ENCODE measurements at places on chromosomes 3 and 15.
A peak's percentile ranks its signal among the peaks of the same experiment; 100 is the strongest.

- DNase-seq, result no peak
Measured at GRCh38 chr3:109339197-109339596, 1.9 kb upstream of the DPPA4 start.

DNA sequence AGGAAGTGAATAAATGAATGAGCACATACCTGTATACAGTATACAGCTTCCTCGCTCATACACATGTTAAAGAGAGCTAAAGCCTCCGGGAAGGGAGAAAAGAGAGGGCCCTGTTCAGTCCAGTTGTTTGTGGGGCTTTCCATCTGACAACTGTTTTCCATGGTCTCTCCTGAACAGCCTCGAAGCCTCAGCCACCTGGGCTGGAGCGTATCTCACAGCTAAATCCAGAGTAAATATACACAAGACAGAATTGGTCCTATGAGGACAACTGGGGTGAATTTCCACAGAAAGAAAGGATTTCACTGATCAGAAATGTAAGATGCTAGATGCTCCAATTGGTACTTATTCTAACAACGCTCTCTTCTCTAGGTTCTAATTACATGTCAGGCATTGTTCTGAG, 103.5 kb downstream of the LIPC start:
- no peak for DNase-seq

GRCh38 chr15:88646951-88647350, 8.1 kb downstream of the ISG20 start:
- DNase-seq, result peak; percentile 1

GRCh38 chr15:56035166-56035565, 41.8 kb upstream of the NEDD4 start:
- no peak for DNase-seq

- no peak for DNase-seq
Measured at GRCh38 chr3:153060346-153060745, 101.7 kb upstream of the RAP2B start.

DNA sequence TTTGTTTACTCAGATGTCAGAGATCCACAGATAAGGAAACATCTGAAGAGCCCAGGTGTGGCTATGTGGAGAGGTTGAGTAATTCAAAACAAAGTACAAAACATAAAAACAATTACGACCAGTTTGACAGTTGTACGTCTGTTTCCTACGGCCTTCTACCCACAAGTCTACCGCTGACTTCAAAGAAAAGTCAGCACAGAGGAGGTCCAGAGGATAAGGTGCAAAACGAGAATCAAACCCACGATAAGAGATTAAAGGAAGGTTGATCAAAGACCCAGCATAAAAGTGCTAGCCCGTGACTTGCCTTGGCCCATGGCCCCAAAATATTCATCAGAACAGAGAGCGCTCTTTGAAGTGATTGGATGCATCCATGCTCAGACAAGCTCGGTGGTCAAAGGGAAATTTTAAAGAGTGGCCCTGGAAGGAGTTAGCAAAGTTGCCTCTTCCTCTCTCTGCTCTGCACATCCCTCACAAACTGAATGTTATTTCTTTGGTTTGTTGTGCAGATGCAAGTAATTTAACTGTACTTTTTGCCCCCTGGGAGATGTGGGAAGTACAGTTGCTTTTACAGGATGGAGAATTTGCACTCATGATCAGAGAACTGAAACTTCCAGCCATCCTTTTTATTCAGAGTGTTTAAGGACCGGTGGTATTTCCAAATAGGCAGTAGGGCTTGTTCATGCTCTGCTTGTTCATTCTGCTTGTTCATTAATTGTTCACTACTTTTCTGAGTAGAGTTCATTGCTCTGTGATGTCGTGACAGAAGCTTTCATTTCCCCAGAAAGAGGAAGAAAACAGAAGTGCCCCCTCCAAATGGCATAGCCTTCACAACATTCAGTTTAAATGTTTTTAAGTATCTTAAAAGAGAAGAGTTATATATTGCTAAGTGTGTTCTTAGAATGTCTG, 31.1 kb downstream of the MME start:
- DNase-seq, result no peak

- DNase-seq, result no peak
Measured at GRCh38 chr15:69849232-69849610, 248.5 kb downstream of the TLE3 start.

DNA sequence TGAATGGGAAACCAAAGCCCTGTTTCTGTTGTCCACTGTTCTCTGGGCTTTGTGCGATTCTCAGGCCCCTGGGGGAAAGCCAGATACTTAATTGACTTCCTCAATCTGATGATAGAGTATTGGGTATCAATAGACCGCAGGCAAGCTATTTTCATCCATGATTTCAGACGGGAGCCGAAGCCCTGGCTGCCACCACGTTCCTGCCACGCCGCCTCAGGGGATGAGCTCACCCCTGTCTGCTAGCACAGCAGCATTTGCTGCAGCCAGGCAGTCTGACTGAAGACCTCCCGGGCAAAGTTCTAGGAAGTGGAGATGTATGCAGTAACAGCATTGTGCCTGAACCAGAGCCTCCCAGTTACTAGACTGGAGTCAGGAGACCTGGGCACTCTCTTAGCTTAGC, 69.8 kb downstream of the ISG20 start:
- DNase-seq, result no peak

GRCh38 chr3:81962396-81962795, 201.0 kb upstream of the GBE1 start:
- no peak for DNase-seq

GRCh38 chr3:143731320-143731719, 116.9 kb downstream of the SLC9A9 start:
- no peak for DNase-seq

DNA sequence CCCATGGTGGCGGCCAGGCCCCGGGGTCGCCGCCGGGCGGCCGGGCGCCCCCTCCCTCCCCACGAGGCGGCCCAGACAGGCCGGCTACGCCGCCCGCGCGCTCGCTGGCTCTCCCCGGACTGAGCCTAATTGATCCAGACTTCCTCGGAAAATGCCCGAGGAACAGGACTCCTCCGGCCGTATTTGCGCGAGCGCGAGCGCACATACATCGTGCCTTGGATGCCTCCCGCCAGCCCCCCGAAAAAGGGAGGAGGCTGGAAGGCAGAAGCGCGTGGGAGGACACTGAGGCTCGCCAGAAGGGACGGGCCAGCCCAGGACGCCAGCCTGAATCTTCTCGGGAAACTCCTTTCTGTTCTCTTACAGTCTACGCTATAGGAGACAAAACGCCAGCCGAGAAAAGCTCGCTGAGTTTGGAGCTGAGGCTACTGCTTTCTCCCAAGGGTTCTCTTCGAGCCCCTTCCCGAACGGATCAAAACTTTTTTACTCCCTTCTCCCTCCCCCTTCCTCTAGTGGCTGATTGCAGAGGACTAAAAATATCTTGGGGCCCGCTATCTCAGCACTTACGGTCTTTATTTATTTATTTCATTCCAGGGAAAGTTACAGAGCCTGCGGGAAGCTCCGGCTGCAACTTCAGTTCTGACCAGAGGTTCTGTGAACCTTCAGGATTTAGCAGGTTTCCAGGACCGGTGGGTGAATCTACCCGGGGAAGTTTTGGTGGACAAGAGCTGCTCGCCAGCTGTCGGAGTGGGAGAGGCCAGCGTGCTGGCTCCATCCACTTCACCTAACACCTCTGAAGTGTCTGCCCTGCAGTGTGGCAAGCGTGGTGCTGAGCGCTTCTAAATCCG, at the start of gene PDZRN3:
TSS of gene PDZRN3 (minus strand) at position 121 of the 845 bp plus-strand sequence.
- no peak for DNase-seq

DNA sequence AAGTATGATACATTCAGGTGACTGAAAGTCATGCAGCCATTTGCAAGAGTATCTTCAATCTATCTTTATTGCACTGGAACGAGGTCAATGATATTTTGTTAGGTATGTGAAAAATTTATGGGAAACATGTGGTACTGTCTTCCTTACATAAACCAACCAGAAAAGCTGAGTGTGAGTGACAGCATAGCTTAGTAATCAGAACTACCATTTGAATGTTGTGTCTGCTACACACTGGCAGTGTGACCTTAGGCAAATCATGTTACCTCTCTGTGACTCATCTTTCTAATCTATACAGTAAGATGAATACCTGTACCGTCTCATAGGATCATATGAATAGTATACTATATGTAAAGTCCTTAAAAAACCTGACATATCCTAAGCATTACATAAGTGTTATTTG, 337.9 kb upstream of the IL12A start:
- DNase-seq, result no peak

DNA sequence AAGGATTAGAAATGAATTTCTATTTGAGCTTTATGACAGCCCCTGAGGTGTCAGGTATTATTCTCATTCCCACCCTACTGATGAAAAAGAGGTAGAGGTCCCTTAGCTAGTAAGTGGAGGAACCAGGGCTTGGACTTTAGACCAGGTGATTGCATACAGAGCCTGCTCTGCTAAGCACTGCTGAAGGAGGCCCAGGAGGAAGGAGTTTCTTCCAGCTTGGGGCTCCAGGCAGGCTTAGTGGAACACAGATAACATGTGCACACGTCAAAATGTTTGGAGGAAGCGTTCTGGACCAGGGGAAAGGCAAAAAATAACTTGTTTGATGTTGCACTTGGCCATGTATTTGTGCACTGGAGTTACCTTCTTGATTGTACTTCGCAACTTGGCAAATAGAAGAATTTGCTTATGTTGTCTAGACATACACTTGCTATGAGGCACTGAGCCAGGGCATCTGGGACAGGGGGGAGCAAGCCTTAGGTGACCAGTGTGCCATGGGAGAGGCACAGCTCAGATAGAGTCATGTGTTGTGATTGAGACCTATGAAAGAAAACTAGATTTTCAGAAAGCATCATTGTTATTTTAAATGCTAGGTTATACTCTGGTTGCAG, 22.4 kb downstream of the IFT122 start:
- DNase-seq, result no peak

DNA sequence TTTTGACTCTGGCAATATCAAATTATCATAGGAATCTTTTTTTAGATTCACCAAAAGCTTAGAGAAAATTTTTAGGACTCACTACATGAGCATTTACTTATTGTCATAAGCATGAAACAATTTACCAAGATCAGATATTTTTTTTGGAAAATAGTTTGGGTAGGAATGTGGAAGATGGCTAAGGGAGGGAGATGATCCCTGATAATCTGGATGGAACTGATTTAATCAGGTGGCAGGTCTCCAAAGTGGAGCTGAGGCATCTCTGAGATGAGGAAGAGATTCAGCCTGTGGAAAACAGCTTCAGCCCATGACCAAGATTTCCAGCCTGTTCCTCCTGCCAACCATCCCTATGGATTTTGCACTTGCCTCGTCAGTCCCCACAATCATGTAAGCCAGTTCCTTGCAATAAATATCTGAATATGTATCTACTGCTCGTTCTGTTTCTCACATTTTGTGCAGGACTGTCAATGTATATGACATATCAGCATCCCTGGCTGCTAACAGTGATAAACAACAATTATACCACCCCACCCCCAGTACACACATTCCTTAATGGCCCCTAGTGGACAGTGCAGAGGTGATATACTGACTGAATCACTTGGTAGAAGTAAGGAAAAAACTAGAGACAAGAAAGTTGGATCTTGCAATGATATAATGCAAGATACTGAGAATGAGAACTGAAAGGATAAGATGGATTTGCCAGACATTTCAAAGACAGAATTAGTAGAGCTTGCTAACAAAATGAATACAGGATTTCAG, 183.8 kb downstream of the NEK10 start:
- DNase-seq, result no peak

DNA sequence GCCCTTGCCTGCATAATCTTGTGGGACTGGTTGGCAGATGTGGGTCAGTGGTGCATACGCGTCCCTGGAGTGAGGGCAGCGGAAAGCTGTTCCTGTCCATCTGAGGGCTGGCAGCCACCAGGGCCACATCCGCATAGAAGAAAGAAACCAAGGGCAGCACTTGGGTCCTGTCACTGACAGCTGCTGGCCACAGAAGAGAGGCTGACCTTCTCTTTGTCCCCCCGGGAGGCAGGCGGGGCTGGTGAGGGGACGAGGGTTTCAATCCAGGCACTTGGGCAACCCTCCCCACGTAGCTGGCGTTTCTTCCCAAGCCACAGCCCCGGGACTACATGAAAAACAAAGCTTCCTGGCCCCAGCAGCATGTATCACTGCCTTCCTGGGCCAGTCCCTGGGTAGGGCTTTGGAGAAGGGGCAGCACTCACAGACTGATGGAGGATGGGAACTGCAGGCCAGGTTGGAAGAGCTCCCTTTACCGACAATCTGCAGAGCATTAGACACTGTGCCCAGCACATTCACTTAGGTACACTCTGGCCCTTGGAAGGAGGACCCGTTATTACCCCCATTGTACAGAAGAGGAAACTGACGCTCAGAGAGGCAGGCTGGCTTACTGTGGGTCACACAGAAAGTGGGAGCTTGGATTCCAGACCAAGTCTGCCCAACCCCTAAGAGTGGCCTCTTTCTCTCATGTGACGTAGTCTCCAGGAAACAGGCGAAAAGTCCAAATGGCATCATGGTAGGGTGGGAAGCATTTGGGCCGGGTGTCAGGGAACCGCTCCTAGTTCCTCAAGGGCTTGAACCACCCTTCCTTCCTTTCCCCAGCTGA, 78.8 kb upstream of the SLC6A6 start:
- DNase-seq, result no peak

DNA sequence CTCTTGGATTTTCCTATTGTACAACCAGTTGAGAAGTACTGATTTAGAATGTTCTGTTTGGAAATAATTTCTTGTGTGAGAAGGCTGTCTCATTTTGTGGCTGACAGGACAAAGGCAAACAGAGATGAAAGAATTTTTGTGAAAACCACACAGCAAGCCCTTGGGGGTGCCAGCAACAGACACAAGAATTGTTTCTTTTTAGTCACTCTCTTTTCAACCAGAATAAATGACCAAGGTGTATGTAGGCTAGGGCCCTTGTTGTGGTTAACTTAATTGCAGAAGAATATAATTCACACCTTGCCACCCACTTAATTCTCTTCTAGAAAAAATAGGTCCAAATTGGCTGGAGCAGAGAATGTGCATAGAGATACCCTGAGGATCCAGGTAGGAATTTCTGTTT, 329.4 kb upstream of the TBC1D5 start:
- DNase-seq, result no peak

DNA sequence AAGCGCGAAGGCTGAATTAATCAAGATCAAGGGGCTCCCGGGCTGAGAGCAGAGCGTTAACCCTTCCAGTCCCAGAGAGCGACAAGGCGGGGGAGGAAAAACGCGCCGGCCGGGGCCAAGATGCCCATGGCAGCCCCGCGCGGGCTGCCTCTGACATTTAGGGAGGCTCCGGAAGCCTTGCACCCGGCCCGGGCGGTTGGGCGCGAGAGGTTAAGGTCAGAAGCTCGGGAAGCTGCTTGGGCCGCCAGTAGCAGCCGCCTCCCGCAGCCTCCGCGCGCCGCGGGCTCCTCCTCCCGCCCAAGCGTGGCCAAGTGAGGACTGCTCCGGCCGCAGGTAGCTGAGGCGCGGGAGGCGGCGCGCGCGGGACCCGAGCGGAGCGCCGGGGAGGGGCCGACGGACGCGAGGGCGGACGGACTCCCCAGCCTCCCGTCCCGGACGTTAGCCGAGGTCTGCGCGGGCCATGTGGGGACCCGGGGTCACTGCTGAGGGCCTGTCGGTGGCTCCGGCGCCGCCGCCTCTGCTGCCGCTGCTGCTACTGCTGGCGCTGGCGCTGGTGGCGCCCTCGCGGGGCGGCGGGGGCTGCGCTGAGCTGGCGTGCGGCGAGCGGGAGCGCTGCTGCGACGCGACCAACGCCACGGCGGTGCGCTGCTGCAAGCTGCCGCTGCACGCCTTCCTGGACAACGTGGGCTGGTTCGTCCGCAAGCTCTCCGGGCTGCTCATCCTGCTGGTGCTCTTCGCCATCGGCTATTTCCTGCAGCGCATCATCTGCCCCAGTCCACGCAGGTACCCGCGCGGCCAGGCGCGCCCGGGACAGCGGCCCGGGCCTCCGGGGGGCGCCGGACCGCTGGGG, at the start of gene C3orf80:
TSS of gene C3orf80 (plus strand) at position 247 of the 850 bp plus-strand sequence. CDS start at position 461, 214 bp downstream.
- peak; percentile 47 for DNase-seq
